ENCODE measurements at places on chromosomes 12 and 14. TPM values are rescaled to one million over a fixed set of nuclear protein-coding genes. Genes with fewer than 3 reads are reported as not detected.

DNA sequence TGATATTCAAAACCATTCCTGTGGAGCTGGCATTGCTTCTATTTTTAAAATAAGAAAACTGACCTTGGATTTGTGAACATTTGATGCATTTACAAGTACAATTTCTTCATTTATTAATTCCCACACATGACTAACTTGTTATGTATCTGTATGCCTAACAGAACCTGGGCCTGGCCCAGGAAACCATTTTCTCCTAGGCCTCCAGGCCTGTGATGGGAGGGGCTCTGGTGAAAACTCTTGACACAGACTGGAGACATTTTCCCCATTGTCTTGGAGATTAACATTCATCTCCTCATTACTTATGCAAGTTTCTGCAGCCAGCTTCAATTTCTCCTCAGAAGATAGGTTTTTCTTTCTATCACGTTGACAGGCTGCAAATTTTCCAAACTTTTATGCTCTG lies 42.0 kb downstream of the GLIPR1L2 start:
- DNase-seq: no peak

Gene RDH16
- 0.16 TPM for total RNA-seq

DNA sequence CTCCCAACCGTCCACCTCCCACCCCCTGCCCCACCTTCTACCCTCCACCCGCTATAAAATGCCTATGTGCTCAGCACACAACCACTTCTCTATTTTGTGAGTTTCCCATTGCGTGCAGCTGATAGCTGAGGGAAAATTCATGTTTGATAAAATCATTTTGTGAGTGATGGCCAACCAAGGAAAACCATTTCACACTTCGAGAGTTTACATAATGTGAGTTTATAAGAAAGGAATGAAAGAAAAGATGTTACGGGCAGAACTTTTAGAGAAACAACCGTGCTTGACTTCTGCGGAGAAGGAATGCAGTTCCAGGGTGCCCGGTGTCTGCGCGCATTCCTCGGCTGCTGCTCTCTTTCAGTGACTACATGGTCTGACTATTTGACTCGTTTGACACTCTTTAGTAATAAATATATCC lies 140.9 kb downstream of the EFCAB11 start:
- DNase-seq: no peak

- no peak for DNase-seq
Observed at GRCh38 chr14:37939442-37940028, 268.2 kb upstream of the SSTR1 start.

DNA sequence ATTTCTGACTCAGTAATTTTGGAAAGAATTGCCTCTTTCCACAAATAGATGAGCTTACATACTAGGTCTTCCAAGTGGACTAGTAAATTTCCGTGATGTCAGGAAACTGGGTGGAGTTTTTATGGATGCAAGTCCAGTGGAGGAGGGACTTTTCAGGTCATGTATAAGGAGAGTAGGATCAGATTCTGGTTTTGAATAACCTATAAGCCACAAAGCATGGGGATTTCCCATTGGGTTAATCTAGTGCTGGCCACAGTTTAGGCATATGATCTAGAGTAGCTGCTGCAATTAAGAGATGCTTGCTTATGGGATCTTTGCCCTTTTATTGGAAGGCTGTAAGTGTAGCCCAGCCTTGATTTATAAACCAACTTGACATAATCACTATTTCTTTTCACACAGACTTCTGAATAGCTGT lies 33.8 kb downstream of the STK38L start:
- no peak for DNase-seq

Gene AHSA1
- total RNA-seq: 115 TPM

GRCh38 chr14:47211263-47211662 lies 464.1 kb downstream of the MDGA2 start:
- no peak for DNase-seq

GRCh38 chr12:20232931-20233675 lies 135.2 kb upstream of the PDE3A start:
- DNase-seq: no peak

DNA sequence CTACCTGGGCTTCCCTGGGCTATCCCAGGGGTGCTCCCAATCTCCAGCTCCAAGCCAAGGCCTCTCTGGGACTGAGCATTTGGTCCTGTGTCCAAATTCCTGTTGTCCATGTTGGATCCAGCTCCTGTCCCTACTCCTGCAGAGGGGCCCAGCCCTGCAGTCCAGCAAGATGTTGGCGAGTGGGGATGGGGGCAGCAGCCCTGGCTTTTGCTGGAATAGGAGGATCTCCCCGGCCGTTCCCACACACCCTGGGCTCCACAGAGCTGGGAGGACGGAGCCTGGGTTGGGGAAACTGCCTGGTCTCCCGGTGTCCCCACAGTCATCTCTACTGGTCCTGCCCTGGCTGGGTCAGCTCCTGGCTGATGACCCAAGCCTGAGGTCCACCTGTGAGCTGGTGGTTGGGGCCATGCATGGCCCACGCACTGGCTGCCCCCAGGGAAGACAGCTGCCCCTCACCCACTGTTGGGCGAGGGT lies 219.6 kb upstream of the C14orf180 start:
- no peak for DNase-seq

Gene ADAM21
- total RNA-seq: not detected

Gene FSCB
- not detected for total RNA-seq

Gene FAM234B
- 6.8 TPM for total RNA-seq

Gene TMEM179
- total RNA-seq: not detected

Gene FERMT2
- 302 TPM for total RNA-seq

GRCh38 chr12:62133440-62133839 lies 126.8 kb upstream of the USP15 start:
- DNase-seq: no peak

- DNase-seq: no peak
Observed at GRCh38 chr14:97943619-97944018, 1146.4 kb downstream of the VRK1 start.

DNA sequence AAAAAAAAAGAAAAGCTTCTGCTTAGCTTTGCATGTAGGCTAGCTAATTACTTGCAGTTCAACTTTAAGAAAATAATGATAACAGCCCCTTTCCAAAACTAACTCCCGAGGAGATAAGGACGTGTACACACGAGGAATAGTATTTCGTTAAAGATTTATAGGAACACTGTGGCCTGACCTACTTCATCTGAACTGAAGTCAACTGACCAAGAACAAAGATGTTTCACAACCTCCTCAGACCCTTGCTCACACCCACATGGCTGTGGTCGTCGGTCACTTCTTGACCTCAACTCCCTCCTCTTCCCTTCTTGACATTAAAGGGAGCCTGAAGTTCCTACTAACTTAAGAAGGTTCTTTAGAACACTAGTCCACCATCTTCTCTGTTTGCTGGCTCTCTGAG lies 25.3 kb upstream of the FAM181A start:
- DNase-seq: no peak

DNA sequence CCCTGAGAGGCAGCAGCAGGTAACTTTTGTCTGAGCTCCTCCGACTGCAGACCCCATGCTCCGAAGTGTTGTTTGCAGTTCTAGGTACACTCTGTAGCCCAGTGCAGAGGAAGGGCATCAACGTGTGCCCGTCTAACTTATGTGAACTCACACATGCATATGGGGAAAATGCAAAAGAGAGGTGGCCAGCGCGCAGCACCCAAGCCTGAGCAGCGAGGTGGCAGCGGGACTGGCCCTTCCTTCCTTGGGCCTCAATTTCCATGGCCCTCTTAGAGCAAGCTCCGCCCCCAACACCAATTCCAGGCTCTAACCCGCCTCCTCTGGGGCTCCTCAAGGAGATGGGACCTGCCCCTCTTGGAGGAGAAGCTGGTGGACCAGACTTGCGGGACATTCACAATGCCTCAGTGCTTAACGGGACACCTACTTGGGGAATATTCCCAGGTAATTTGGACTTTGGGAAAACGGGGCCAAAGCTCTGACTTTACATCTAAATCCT lies 27.7 kb downstream of the GPR68 start:
- DNase-seq: no peak

Gene TBX3
- 0.91 TPM for total RNA-seq

GRCh38 chr12:47651368-47652254 lies 54.2 kb downstream of the RPAP3 start:
- no peak for DNase-seq

GRCh38 chr14:57753821-57754220 lies 112.1 kb downstream of the SLC35F4 start:
- DNase-seq: no peak

DNA sequence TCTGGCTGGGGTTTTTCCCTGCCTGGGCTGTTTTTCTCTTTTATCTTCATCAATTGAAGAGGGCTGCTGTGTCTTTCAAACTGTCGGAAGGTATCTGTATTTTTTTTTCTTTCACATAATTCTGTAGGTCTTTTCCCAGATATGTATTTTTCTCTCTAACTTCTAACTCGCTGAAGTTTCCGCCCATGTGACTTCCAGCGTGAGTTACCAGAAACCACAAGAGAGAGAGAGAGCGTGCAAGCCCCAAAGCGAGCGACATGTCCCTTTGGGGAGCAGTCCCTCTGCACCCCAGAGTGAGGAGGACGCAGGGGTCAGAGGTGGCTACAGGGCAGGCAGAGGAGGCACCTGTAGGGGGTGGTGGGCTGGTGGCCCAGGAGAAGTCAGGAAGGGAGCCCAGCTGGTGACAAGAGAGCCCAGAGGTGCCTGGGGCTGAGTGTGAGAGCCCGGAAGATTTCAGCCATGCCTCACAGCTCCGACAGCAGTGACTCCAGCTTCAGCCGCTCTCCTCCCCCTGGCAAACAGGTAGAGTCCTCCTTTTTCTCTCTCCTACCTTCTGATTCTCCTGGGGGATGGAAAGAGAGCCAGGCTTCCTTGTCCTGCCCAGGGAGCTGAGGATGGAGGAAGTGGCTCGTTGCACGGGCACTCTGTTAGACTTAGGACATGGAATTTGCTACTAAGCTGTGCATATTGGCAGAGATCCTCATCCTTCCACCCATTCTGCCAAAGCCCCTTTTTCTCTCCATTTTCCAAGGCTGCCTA lies at the start of gene BATF:
Gene BATF (plus strand): TSS at position 246 of the 759 bp plus-strand sequence. CDS start 214 bp downstream, at position 460.
- DNase-seq: no peak

GRCh38 chr12:76545486-76545885 lies 14.1 kb downstream of the OSBPL8 start:
- DNase-seq: no peak

Gene CD69
- total RNA-seq: not detected

GRCh38 chr12:3200032-3200617 lies 122.9 kb downstream of the TSPAN9 start:
- peak; percentile 87 for DNase-seq

DNA sequence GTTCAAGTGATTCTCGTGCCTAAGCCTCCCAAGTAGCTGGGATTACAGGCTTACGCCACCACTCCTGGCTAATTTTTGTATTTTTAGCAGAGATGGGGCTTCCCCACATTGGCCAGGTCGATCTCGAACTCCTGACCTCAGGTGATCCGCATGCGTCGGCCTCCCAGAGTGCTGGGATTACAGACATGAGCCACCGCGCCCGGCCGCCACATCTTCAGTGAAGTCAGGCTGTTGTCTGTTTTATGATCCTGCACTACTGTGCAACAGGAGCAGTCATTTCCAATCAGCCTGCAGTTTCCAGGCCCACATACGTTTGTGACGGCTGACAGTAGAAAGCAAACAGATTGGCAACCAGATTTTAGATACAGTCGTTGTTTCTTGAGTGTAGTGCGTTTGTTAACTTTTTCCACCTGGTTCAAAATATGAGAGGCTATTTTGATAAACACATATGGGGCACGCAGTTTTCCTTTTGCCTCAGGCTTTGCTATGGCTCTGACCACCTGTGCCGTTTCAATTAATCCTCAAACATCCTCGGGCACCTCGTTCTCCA lies 74.8 kb downstream of the LGMN start:
- DNase-seq: no peak

- no peak for DNase-seq
Observed at GRCh38 chr12:24661657-24662096, 287.2 kb downstream of the BCAT1 start.

- DNase-seq: no peak
Observed at GRCh38 chr12:32454866-32455265, 55.5 kb downstream of the FGD4 start.

DNA sequence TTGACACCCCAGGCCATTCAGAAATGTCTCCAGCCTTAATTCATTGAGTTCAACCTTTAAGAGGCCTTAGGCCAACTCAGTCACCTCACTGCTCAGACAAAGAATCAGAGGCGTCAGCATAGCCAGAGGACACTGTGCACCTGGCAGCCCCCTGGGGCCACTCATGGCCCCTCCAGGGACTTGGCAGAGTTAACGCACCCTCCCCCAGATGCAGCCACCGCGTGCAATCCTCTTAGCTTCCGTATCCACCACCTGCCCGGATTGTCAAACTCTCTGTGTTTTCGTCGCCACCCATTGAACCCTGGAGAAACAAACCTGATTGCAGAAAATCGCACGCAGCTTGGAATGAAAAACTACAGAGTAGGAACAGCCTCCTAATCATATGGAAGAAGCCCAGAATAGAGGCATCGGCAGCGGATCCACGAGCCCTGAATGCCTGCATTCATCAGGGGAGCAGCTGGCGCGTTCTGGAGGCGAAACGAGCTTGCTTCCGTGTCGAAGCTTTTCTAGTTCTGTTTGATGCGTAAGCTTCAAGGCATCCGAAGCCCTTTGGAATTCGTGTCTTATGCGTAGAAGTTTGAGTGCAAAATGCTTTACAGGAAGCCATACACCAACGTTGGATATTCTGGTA lies 22.4 kb downstream of the BRI3BP start:
- no peak for DNase-seq

- no peak for DNase-seq
Observed at GRCh38 chr12:120925740-120926563, 21.8 kb upstream of the SPPL3 start.

Gene SIX6
- total RNA-seq: not detected

GRCh38 chr12:28425526-28425925 lies 235.3 kb downstream of the CCDC91 start:
- no peak for DNase-seq

Gene TAS2R42
- not detected for total RNA-seq

Gene KRT3
- not detected for total RNA-seq

DNA sequence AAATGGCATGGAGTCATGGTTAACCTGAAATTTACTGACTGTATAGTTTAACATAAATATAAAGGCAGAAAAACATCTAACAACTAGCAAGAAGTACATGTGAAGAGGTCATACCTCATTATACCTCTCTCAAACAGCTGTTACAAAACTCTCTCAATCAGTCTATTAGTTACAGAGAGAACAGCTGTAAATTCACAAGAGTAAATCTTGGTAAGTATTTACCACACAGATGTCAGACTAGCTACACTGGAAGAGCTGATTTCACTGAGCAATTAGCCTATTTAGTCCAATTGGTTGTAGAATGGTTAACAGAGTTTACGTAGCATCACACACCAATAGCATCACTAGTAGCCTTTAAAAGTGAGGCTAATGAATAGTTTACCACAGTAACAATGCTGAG lies 463.4 kb upstream of the USP15 start:
- no peak for DNase-seq
